ENCODE measurements at places on chromosomes 4 and X.

- no peak for DNase-seq
Measured at GRCh38 chr4:52852041-52852440, 10.1 kb upstream of the RASL11B start.

DNA sequence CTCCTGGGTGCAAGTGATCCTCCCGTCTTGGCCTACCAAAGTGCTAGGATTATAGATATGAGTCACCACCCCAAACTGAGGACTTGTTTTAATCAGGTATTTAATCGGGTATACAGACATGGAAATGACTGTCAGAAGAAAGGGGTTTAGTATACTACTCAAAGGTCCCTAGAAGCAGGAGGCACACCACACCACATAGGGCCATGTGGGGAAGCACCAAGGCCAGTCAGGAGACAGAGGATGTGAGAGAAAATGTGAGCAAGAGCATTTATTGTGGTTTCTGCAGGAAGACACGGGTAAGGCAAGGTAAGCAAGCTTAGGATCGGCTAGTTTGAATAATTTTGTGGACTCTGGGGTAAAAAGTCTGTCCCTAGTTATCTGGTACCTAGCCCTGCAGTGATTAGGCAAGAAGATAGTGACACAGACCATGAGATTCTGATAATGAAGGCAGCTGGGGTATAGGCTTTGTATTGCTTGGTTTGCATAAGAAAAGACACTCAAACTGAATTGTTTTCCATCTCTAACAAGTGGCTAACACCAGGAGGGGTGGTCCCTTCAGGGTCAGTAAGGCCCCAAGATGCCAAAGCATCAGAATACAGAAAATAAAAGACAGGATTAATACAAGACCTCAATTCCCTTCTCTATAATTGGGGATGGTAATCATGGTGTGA is 408.8 kb upstream of the F9 start:
- DNase-seq = no peak

GRCh38 chrX:70231666-70232065 is 2.8 kb upstream of the AWAT1 start:
- DNase-seq = no peak

GRCh38 chr4:121062521-121062920 is 9.8 kb downstream of the NDNF start:
- no peak for DNase-seq

DNA sequence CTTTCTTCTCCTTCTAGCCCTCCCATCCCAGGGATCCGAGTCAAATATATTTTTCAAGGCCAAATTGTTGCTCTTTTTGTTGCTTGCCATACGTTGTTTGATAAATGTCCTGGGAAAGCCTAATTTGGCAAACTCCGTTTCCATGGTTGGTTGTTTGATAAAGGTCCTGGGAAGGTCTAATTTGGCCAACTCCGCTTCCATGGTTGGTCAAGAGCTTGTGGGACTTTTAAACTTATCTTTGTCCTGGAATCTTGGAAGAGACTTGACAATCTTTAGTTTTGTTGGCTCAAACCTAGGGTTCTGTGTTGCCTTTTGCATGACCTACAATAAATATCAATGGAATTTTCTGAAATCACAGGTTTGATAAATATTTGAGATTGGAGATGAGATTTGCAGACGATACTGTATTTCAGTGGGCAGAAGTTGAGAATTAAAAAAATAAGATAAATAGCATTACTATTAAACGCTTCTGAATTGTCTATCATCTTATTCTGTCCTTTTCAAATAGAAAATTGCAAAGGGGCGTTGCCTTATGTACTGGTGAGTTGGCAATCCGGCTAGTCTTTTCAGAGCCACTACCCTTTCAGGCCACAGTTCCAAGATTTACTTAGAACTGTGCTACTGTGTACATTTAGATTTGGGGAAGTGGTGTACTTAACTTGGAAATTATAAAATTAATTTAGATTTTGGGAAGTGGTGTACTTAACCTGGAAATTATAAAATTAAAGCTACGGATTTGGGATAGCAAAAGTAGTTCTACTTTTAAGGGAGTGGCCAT is 804 bp downstream of the OSTC start:
- DNase-seq = no peak

DNA sequence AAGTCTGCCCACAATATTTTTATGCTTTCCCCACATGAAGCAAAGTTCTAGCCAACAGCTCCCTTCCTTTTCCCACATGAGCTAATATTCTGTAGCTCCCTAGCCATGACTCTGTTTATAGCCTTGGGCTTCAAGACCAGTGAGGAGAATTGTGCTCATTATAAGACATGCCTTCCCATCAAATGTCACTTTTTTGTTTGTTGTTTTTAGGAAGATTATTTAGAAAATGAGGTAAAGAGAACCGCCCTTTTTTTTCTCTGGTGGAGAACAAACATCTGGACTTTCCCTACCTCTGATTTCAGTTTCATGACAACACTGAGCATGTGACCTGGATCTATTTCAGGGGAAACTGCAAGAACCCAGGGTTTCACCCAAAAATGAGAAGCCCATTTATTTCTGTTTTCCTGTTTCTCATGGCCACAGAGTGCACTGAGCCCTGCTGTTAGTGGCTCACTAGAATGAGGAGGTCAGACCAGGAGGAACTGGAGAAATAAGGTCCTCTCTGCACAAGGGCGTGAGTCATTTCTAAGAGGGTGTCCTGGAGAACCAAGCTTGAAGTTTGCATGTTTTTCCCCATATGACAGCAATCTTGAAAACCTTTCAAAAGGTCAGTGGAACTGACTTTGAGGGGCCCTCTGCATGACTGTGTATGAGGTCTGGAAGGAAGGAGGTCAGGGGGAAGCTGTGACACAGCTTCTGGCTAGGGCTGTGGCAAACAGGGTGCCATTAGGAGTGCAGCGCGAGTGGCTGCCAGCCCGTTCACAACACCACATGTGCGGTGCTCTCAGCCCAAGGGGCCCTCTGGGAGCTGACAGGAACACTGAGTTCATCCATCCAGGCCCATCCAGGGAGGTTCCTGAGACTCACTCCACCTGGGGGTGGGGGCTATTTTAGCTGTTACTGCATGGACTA is 55.2 kb downstream of the CHST7 start:
- no peak for DNase-seq

GRCh38 chrX:3598709-3599108 is 114.7 kb downstream of the PRKX start:
- no peak for DNase-seq

- DNase-seq = no peak
Measured at GRCh38 chrX:118862091-118862490, 38.5 kb downstream of the ZCCHC12 start.

- DNase-seq = no peak
Measured at GRCh38 chr4:75919920-75920319, 17.7 kb upstream of the PPEF2 start.

DNA sequence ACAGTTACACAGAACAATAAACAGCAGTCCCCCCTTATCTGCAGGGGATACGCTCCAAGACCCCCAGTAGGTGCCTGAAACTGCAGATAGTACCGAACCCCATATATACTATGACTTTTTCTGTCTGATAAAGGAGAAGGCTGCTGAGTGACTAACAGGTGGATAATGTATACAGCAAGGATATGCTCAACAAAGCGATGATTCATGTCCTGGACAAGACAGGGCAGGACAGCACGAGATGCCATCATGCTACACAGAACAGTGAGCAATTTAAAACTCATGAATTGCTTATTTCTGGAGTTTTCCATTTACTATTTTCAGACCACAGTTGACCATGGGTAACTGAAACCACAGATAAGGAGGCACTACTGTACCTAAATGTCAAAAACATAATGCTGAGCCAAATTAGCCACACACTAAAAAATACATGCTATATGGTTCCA is 76.1 kb downstream of the MANBA start:
- no peak for DNase-seq

- DNase-seq = no peak
Measured at GRCh38 chr4:118736900-118737299, 51.7 kb downstream of the METTL14 start.

DNA sequence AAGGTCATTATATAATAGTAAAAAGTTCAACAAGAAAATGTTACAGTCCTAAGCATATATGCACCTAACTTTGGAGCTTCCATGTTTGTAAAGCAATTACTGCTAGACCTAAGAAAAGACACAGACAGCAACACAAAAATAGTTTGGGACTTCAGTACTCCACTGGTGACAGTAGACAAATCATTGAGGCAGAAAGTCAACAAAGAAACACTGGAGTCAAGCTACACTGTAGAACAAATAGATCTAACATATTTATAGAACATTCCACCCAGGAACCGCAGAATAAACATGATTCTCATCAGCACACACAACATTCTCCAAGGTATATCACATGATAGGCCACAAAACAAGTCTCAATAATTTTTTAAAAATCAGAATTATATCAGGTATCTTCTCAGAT is 42.6 kb downstream of the ARFIP1 start:
- DNase-seq = no peak

- DNase-seq = no peak
Measured at GRCh38 chrX:120857240-120857639, 18.4 kb downstream of the CT47B1 start.

- no peak for DNase-seq
Measured at GRCh38 chr4:154124539-154125255, 335.8 kb upstream of the SFRP2 start.

DNA sequence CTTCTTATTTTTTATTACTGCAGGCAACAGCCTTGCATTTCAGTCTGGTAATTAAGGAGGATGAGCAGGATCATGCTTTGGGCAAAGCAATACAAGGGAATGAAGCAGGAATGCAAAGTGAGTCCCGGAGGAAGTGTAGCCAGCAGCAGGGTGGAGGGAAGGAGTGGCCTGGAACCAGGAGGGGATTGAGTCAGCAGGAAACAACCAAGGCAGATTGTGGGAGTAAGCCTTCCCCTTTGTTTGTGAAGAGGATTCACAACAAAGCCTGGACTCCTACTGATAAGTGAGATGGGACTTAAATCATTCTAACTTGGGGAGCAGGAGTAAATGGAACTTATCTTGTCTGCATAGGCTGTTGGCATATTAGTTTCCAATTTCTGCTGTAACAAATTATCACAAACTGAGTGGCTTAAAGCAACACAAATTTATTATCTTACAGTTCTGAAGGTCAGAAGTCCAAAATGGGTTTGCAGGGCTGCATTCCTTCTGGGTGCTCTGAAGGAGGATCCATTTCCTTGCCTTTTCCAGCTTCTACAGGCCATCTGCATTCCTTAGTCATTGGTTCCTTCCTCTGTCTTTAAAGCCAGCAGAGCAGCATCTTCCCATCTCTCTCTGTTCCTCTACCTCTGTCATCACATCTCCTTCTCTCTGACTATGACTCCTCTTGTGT is 93.2 kb upstream of the AP1S2 start:
- no peak for DNase-seq

- DNase-seq = no peak
Measured at GRCh38 chr4:169758401-169758962, 738 bp upstream of the HPF1 start.

DNA sequence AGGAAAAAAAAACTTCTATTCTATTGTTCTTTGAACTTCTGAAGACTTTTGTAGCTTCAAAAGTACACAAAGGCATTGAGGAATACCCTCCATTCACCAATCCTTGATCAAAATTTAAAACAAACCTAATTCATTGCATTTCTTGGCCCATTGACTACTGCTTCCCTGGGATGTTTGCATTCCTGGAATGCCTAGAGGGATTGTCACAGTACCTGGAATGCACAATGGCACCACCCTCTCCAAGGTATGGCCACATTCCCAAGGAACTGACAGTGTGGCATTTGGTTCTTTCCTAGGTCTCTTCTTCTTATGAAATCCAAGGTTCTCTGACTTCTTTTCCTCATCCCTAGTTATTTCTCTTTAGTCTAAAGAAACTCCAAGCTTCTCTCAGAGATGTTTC is 600.7 kb downstream of the CCSER1 start:
- DNase-seq = no peak

DNA sequence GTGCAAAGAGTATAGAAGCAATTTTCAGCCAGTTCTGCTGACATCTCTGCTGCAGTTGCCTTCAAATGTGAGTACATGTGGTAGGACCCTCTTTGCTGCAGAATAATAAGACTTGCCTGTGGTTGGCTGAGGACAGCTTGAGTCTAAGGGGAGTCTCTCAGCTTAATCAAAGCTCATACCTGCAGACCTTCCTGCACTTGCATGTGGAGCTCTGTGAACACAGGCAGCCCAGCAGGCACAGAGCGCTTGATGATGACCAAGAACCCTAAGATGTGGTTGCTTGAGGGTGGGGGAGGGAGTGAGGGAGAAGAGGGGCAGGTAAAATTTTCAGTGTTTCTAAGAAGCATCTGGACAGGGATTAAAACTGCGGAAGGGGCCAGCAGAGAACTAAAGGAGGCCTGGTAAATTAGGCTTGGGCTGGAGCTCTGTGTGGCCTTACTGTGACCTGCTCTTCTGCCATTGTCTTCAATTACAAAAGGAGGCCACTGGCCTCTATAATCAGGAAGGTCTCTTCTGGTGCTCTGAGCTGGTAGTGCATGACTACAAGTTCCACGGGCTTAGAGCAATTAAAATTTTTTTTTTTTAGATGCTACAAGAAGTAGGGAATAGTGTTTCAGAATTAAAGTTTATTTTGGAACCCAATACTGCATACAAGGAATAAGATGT is 59.9 kb upstream of the CHRNA9 start:
- no peak for DNase-seq

- no peak for DNase-seq
Measured at GRCh38 chr4:42965326-42965725, 72.8 kb downstream of the GRXCR1 start.

- DNase-seq = no peak
Measured at GRCh38 chrX:16457239-16457638, 192.7 kb upstream of the S100G start.
